Activated naive CD4-positive, alpha-beta T cell treated with anti-CD3 and anti-CD28 coated beads for 36 hours (primary cell): ENCODE measurements at places on chromosomes 4 and X. TPM values are rescaled to one million over a fixed set of nuclear protein-coding genes. Genes with fewer than 3 reads are reported as not detected.

DNA sequence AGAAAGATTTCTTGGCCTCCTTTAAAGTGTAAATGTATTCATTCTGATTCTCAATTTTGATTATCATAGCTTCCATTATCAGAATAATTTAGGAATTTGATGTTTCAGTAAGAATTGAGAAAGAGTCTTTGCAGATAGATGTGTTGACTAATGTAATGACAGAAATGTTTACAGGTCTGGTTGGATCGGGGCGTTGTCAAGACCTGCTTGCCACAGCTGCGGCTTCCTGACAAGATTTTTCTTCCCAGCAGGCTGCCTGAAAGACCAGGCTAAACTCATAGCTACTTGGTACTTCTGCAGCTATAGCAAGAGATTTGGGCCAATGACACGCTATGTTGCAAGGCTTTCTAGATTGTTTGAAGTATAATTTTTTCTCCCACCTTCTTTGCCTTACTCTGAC lies 91.5 kb upstream of the ANKRD50 start:
- no peak overlapping the region for H3K27ac ChIP-seq
- no peaks in the 10 kb centered on the region for H3K27me3 ChIP-seq
- H3K4me1 ChIP-seq: no peaks in the 10 kb centered on the region
- no peak for DNase-seq
- H3K36me3 ChIP-seq: no peaks in the 10 kb centered on the region

DNA sequence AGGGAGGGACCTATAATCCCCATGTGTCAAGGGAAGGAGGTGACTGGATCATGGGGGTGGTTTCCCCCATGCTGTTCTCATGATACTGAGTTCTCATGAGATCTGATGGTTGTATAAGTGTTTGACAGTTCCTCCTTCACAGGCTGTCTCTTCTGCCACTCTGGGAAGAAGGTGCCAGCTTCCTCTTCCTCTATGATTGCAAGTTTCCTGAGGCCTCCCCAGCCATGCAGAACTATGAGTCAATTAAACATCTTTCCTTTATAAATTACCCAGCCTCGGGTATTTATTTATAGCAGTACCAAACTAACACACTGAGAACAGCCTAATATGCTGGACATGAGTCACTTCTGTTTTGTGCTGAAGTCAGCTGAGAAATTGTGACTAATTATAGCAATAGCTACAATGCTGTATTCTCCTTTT lies 656.9 kb upstream of the CPEB2 start:
- no peak overlapping the region for H3K27ac ChIP-seq
- H3K4me3 ChIP-seq: no peak overlapping the region
- H3K27me3 ChIP-seq: peaks cover 10% of the 10 kb centered on the region
- no peak for DNase-seq
- no peaks in the 10 kb centered on the region for H3K4me1 ChIP-seq
- H3K36me3 ChIP-seq: no peaks in the 10 kb centered on the region

Gene PRDM5
- 0.57 TPM for total RNA-seq

DNA sequence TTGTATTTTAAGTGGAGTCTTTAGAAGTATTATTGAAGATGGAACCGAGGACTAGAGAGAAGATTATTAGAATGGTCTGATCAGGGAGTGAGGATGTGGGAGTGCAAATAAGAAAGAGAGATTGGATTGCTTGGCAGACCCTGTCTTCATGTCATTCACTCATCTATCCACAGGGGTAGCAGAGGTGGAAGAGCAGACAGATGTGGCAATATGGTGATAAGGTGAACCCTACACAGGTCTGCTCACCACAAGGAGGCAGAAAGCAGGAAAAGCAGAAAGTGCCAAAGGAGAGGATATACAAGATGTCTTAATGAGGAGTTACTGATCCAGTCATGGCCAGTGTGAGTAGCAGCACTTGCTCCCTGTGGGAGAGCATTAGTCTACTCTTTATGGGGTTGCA lies 129.4 kb downstream of the MAGEE2 start:
- H3K27ac ChIP-seq: no peak overlapping the region
- no peaks in the 10 kb centered on the region for H3K27me3 ChIP-seq
- DNase-seq: no peak
- H3K4me1 ChIP-seq: no peaks in the 10 kb centered on the region
- no peak overlapping the region for H3K4me3 ChIP-seq
- H3K36me3 ChIP-seq: peaks cover 2% of the 10 kb centered on the region

GRCh38 chr4:1793496-1793840 lies 375 bp downstream of the FGFR3 start:
- no peaks in the 10 kb centered on the region for H3K36me3 ChIP-seq
- H3K27me3 ChIP-seq: peaks cover 17% of the 10 kb centered on the region
- no peak overlapping the region for H3K27ac ChIP-seq
- H3K4me1 ChIP-seq: no peaks in the 10 kb centered on the region
- peak; percentile 39 for DNase-seq
- no peak overlapping the region for H3K4me3 ChIP-seq

DNA sequence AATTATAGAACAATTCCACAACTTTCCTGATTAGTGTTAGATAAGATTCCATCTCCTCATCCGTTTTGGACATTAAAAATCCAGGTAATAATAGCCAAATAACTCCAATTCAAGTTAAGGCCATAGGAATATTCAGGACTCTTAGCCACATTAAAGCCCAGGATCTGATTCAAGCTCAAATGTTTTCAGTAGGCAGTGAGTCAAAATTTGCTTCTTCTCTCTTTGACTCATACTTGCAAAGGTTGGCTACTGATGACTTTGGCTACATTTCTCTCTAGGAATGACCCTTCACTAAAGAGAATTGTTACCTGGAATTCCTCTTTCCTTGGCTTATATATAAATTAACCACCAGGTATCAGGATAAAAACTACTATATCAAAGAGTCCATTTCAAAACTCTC lies 354.9 kb upstream of the HS3ST1 start:
- H3K27ac ChIP-seq: no peak overlapping the region
- no peak for DNase-seq
- no peaks in the 10 kb centered on the region for H3K36me3 ChIP-seq
- no peaks in the 10 kb centered on the region for H3K4me1 ChIP-seq
- H3K27me3 ChIP-seq: peaks cover 7% of the 10 kb centered on the region
- no peak overlapping the region for H3K4me3 ChIP-seq

Gene TRPC3
- total RNA-seq: 2.5 TPM

GRCh38 chr4:152807294-152807829 lies 27.6 kb downstream of the ARFIP1 start:
- H3K4me3 ChIP-seq: no peak overlapping the region
- H3K27ac ChIP-seq: no peak overlapping the region
- peaks cover 10% of the 10 kb centered on the region for H3K4me1 ChIP-seq
- no peaks in the 10 kb centered on the region for H3K27me3 ChIP-seq
- no peak for DNase-seq

DNA sequence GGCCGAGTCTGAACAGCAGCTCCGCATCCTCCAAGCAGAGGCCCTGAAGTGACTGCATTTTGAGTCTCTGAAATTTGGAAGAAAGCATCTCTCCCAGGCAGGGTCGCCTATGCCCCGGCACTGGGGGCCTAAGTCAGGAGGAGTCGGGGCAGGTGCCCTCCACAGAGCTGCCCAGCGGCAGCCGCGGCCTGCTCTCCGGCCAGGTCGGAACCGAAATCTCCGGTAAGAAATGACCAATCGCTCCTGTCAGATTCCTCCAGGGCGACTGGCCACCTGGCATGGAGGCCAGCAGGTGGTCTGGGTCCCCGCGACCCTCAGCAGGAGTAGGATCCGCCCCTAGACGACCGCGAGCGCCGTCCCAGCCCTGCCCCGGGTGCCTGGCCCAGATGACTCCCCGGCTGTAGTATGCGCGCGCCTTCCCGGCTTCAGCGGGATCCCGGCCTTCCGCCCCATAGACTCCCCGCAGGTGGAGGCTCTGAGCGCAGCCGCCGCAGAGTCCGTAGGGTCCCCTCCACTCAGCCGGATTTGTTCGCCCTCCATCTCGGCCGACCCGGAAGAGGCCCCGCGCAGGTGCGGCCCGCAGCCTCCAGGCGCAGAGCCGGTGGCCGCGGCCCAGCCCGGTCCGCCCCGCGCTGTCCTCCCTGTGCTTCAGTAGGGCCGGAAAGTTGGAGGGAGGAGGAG lies 1.5 kb downstream of the NKX1-1 start:
- H3K4me3 ChIP-seq: no peak overlapping the region
- H3K36me3 ChIP-seq: no peaks in the 10 kb centered on the region
- H3K4me1 ChIP-seq: peaks cover 9% of the 10 kb centered on the region
- no peak overlapping the region for H3K27ac ChIP-seq

- DNase-seq: no peak
- H3K36me3 ChIP-seq: peaks cover 47% of the 10 kb centered on the region
- no peak overlapping the region for H3K4me3 ChIP-seq
Observed at GRCh38 chr4:82848706-82849105, 42.2 kb downstream of the SEC31A start.

- H3K27ac ChIP-seq: no peak overlapping the region
- no peak overlapping the region for H3K4me3 ChIP-seq
- no peaks in the 10 kb centered on the region for H3K27me3 ChIP-seq
- H3K36me3 ChIP-seq: no peaks in the 10 kb centered on the region
- no peaks in the 10 kb centered on the region for H3K4me1 ChIP-seq
Observed at GRCh38 chr4:69122476-69122875, 26.2 kb downstream of the UGT2B7 start.

Gene UGT2A1
- not detected for total RNA-seq

Gene TSPAN5
- 12.5 TPM for total RNA-seq

GRCh38 chr4:140151699-140152012 lies 2.3 kb downstream of the MAML3 start:
- H3K27ac ChIP-seq: peak overlapping the region; percentile 70
- peak; percentile 65 for DNase-seq
- H3K4me3 ChIP-seq: peak overlapping the region; percentile 82
- no peaks in the 10 kb centered on the region for H3K36me3 ChIP-seq
- H3K4me1 ChIP-seq: peaks cover 22% of the 10 kb centered on the region
- H3K27me3 ChIP-seq: peaks cover 20% of the 10 kb centered on the region

GRCh38 chr4:20591571-20591970 lies 108.7 kb upstream of the PACRGL start:
- no peak for DNase-seq
- no peaks in the 10 kb centered on the region for H3K36me3 ChIP-seq
- no peak overlapping the region for H3K27ac ChIP-seq

DNA sequence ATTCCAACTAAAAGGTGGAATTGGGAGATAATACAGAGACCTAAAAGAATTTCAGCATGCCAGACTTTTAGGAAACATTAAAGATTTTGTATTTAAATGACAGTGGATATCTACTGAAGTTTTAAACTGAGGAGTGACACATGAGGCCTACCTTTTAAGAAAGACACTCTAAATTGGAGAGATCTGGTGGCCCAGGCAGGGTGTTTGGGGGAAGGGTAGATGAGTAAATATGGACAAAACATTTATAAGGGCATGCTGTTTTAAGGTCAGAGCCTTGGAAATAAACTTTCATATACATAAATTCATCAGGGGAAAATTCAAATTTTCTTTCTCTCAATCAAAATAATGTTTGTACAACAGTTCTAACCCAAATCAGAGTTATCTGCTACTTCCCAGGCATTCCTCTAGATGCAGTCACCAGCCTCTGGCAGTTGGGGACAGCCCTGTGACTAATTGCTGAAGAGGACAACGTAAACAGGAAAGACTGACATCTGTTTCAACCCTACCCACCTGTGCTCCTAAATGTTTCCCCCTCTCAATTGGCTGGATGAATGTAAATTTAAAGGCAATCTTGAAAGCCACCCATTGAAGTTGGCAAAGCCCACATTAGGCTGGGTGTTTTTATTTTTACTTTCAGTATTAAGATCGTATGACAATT lies 1646.9 kb upstream of the ADGRL3 start:
- no peaks in the 10 kb centered on the region for H3K36me3 ChIP-seq
- H3K4me3 ChIP-seq: no peak overlapping the region
- no peak overlapping the region for H3K27ac ChIP-seq
- H3K27me3 ChIP-seq: no peaks in the 10 kb centered on the region
- peaks cover 3% of the 10 kb centered on the region for H3K4me1 ChIP-seq
- peak; percentile 5 for DNase-seq

DNA sequence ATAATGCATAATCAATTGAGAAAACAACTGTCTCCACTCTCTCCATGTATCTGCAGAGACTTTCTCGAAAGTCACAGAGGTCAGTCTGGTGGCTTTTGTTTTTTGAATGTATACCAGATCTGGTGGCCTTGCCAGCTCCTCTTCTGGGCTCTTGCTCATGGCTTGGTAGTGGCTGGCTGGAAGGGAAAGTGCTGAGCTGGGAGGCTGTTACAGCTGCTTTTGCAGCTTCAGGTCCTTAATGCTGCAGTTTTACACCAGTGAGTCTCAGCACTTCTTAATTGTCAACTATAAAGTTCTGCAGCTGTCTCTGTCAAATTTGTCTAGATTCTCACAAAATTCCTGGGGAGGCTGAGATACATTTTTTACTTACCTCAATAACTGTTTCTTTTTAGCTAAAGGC lies 390.0 kb downstream of the GRXCR1 start:
- H3K4me1 ChIP-seq: no peaks in the 10 kb centered on the region
- H3K27me3 ChIP-seq: no peaks in the 10 kb centered on the region
- H3K36me3 ChIP-seq: no peaks in the 10 kb centered on the region
- DNase-seq: no peak
- H3K4me3 ChIP-seq: no peak overlapping the region

GRCh38 chrX:18354369-18355223 lies at the start of gene SCML2:
TSS of gene SCML2 (minus strand) at chrX:18354688. CDS start at chrX:18334071, 20,617 bp downstream.
- H3K27ac ChIP-seq: no peak within 1 kb of the TSS
- peaks cover 15% of the 10 kb centered on the region for H3K27me3 ChIP-seq
- H3K4me1 ChIP-seq: peaks cover 6% of the 10 kb centered on the region
- peak; percentile 40 for DNase-seq
- no peaks in the 10 kb centered on the region for H3K36me3 ChIP-seq
- H3K4me3 ChIP-seq: peak within 1 kb of the TSS; percentile 72

DNA sequence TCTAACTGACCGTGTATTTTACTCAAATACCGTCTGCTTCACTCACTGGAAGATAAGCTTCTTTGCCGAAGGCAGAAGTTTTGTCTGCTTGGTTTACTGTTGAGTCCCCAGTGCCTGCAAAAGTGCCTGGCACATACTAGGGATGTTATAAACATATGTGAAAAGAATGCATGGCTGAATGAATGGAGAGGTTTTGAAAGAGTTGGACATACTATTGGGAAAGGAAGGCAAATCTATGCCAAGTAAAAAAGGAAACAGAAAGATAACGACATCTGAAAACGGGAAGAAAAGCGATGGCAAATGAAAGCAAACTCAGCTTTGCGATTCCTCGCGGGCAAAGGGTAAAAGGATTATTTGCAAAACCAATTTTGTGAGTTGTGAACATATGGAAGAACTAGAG lies 21.7 kb downstream of the ADGRG2 start:
- DNase-seq: no peak
- no peaks in the 10 kb centered on the region for H3K36me3 ChIP-seq
- H3K4me1 ChIP-seq: no peaks in the 10 kb centered on the region
- peaks cover 2% of the 10 kb centered on the region for H3K27me3 ChIP-seq

Gene BEX4
- total RNA-seq: 8.8 TPM

Gene SPANXB1
- total RNA-seq: not detected

Gene TSPAN7
- total RNA-seq: 1.9 TPM

Gene FRAS1
- not detected for total RNA-seq

DNA sequence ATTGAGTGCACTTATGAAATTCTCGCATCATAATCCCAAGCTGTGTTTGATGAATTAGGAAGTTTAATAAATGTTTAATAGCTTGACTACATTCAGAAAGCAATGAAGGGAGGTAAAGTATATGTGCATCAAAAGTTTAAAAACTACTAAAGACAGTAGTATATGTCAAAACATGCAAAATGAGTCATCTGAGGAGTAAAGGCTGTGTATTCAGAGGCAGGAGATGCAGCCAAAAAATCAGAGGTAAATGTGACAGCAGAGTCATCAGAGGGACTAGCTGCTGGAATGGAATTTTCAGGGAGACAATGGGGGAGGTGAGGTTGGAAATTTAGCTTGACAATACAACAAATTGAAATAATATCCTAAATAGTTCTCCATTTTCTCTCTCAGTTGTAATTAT lies 127.0 kb upstream of the FUNDC1 start:
- no peaks in the 10 kb centered on the region for H3K36me3 ChIP-seq
- no peak overlapping the region for H3K27ac ChIP-seq
- no peaks in the 10 kb centered on the region for H3K4me1 ChIP-seq
- no peak overlapping the region for H3K4me3 ChIP-seq
- DNase-seq: no peak
